GM12878 (cell line): ENCODE measurements at places on chromosomes 3 and 15. TPM values are rescaled to one million over a fixed set of nuclear protein-coding genes. Genes with fewer than 3 reads are reported as not detected.

The ABI3BP gene
- 0.17 and 0.20 TPM in 2 replicates for polyA plus RNA-seq

DNA sequence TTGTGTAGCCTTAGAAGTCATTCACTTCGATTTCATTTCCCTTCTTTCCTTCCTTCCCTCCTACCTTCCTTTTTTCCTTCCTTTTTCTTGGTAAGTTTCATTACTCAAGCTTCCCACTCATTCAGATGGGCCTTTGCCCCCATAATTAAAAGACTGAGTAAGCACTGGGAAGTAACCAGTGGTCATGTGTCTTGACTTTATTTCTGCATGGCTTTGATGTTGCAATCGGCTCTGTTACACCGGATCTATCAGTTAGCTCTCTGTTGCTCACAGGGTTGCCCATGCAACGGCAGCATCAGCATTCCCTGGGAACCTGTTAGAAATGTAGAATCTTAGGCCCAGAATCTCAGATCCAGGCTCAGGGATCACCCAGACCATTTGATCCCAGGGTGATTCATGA, 25.6 kb upstream of the LARS2 start:
- no peak for DNase-seq

GRCh38 chr3:132623646-132624045, 26.6 kb downstream of the ACKR4 start:
- no peak for DNase-seq

DNA sequence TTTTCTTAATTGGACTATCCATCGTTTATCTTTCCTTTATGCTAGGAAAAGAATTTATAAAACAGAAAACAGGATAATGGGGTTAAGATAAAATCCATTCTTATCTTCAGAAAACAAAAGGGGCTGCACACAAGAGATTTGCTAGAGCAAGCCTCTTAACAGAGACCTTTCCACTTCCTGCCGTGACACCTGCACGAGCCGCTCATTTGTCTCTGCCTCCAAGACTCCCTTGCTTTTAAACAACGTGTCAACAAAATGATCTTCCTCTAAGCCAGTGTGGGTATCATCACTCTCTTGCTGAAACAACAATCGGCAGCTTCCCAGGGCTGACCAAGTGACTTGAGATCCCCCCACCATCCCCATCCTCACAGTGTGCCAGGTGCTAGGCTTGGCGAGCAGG, 33.1 kb downstream of the GABRB3 start:
- no peak for DNase-seq

- DNase-seq, result no peak
These were observed 2.7 kb downstream of the TEX55 start for GRCh38 chr3:119148493-119149180.

The SLC28A1 gene
- not detected in 2 replicates for polyA plus RNA-seq

DNA sequence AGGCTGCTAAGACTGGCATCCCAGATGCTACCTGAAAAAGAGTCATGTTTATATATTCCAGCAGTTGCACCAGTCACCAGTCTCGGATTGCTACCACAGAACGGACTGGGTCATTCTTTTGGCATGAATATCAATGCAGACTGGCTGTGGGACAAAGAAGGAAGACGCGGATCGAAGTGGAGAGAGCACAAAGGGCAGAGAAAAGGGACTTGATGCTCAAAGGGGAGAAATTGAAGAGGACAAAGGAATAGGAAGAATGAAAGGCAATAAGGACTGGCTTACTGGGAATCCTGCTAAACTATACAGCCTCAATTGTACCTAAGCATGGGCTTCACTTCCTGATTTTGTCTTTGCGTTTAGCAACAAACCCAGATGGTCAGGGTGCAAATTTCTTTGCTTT, 15.3 kb upstream of the DIS3L start:
- no peak for DNase-seq

The XCR1 gene
- polyA plus RNA-seq, result not detected in 2 replicates

The VGLL3 gene
- 0.01 TPM in 1 of 2 replicates, not detected in the other for polyA plus RNA-seq

- no peak for DNase-seq
These were observed 71.4 kb downstream of the ISG20 start for GRCh38 chr15:88710027-88710715.

GRCh38 chr3:176961916-176962315, 235.4 kb downstream of the TBL1XR1 start:
- no peak for DNase-seq

- DNase-seq, result no peak
These were observed 88.8 kb upstream of the TBL1XR1 start for GRCh38 chr3:177286034-177286433.

- DNase-seq, result no peak
These were observed 3.4 kb downstream of the GXYLT2 start for GRCh38 chr3:72891053-72891855.

GRCh38 chr3:194494951-194495374, 8.2 kb upstream of the ATP13A3 start:
- no peak for DNase-seq

The PKM gene
- polyA plus RNA-seq, result 1,696 and 1,803 TPM in 2 replicates

- no peak for DNase-seq
These were observed 64.2 kb downstream of the B3GNT5 start for GRCh38 chr3:183317271-183317670.

The LRTM1 gene
- not detected in 2 replicates for polyA plus RNA-seq
